ENCODE measurements at places on chromosomes 4 and X. TPM values are rescaled to one million over a fixed set of nuclear protein-coding genes. Genes with fewer than 3 reads are reported as not detected.
A peak's percentile ranks its signal among the peaks of the same experiment; 100 is the strongest.

GRCh38 chrX:133699023-133699728, 283.9 kb upstream of the GPC4 start:
- no peak overlapping the region for H3K27ac ChIP-seq
- no peaks in the 10 kb centered on the region for H3K36me3 ChIP-seq
- no peaks in the 10 kb centered on the region for H3K27me3 ChIP-seq
- no peak for DNase-seq
- H3K4me3 ChIP-seq: no peak overlapping the region

DNA sequence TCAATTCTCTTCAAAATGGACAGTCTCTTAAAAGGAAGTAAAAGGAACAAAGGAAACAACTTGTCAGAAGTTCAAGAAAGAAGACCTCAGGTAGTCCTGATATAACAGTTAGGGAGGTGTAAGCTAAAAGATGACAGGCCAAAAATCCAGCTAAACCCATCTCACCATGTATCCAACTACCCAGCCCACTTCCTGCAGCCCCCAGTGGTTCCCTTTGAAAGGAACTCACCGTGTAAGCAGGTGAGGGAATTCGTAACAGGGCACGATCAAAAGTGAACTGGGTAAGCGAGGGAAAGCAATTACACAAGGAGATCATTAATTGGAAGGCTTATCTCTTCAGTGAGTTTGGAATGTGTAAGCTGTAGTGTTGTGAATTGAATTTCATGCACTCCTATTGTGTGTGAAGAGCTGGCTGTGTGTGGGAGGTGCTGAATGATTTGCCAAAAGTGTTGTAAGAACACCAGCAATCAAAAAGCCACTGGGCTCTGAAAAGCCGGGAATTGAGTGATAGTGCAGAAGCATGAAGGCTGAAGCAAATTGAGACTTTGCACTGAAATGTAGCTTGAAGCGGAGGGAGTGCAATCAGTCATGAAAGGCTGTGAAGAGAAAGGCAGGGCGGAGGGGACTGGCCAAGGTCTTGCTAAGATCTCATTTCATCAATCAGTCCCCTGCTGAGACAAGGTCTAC, 914.2 kb upstream of the LCORL start:
- no peaks in the 10 kb centered on the region for H3K4me1 ChIP-seq
- no peak for DNase-seq
- no peak overlapping the region for H3K27ac ChIP-seq
- no peaks in the 10 kb centered on the region for H3K27me3 ChIP-seq

DNA sequence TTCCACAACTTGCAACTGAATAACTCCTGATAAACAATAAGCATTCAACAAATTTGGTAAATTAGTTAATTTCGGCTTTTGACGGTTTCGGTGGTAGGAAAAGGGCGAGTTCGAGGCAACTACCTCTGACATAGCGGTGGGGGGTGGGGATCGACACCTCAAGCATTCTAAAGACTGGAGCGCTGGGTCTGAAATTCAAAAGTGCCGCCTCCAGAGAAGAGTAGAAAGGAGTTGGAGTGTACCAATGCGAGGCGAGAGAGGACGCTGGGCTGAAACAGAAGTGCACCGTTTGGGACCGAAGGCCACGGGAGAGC, 725 bp downstream of the SMC1A start:
- H3K27ac ChIP-seq: peak overlapping the region; percentile 88
- peak overlapping the region; percentile 81 for H3K4me3 ChIP-seq
- DNase-seq: no peak
- H3K36me3 ChIP-seq: no peaks in the 10 kb centered on the region
- H3K4me1 ChIP-seq: peaks cover 12% of the 10 kb centered on the region

GRCh38 chr4:26290321-26290720, 30.5 kb upstream of the RBPJ start:
- no peak overlapping the region for H3K27ac ChIP-seq
- no peak for DNase-seq
- no peaks in the 10 kb centered on the region for H3K4me1 ChIP-seq
- H3K4me3 ChIP-seq: no peak overlapping the region
- no peaks in the 10 kb centered on the region for H3K36me3 ChIP-seq

- H3K4me1 ChIP-seq: no peaks in the 10 kb centered on the region
- no peak for DNase-seq
- H3K27me3 ChIP-seq: no peaks in the 10 kb centered on the region
Measured at GRCh38 chr4:155646001-155646400, 20.6 kb upstream of the GUCY1A1 start.

DNA sequence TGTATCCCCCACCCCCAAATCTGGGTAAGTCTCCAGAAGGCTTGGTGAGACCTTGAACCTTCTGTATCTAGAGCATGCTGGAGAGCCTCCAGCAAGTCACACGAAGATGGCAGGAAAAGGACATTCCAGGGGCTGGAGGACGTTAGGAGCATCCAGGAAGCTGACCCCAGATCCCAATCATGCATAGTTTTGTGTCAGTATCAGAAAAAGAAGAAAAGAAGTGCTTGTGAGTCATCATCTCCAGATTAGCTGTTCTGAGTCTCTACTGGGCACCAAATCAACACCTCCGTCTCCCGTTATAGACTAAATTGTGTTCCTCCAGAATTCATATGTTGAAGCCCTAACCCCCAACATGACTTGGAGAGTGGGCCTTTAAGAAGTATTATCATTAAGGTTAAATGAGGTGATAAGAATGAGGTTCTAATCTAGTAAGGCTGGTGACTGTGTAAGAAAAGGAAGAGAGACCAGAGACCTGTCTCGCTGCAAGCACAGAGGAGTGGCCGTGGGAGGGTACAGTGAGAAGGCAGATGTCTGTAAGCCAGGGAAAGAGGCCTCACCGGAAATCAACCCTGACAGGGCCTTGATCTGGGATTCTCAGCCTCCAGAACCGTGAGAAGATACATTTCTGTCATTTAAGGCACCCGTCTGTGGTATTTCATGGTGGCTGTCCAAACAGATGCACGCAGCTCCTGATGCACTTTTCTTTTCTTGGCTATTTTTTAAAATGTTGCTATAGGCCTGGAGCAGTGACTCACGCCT, 38.1 kb upstream of the CLDN24 start:
- H3K4me1 ChIP-seq: peaks cover 14% of the 10 kb centered on the region
- no peak overlapping the region for H3K4me3 ChIP-seq
- no peak for DNase-seq

DNA sequence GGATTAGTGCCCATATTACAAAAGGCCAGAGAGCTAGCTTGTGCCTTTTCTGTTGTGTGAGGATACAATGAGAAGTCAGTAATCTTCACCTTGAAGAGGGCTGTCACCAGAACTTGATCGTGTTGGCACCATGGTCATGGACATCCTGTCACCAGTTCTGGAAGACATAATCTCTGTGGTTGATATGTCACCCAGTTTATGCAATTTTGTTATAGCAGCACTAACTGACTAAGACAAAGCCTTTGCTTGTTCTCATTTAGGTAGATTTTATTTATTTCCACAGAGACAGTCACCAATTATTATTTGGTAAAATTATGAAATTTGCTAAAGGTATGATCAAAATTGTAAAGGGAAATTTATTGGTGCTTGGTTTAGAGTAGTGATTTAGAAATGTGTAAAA, 308.8 kb upstream of the CPXCR1 start:
- H3K36me3 ChIP-seq: no peaks in the 10 kb centered on the region
- no peak overlapping the region for H3K4me3 ChIP-seq
- H3K27ac ChIP-seq: no peak overlapping the region

Gene AVPR2
- polyA plus RNA-seq: not detected

DNA sequence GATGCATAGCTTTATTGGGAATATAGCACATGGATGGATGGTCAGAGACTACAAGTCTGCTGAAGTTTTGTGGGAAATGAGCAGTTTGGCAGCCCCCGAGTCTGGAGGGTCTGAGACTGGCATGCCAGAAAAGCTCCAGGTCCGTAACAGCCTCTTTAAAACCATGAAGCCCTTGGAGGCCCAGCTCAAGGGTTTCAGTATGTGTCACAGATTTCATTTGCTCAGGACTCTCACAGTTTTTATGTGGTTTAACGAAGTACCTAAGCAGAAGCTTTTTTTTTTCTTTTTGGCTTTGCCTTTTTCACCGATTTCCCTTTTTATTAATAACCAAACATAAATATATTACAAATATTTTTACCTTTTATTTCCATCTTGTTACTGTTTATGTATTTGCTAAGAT, 30.6 kb upstream of the TMEM184C start:
- DNase-seq: no peak
- no peaks in the 10 kb centered on the region for H3K36me3 ChIP-seq
- H3K4me1 ChIP-seq: no peaks in the 10 kb centered on the region
- H3K27me3 ChIP-seq: no peaks in the 10 kb centered on the region
